ENCODE measurements at places on chromosomes 4 and X. TPM values are rescaled to one million over a fixed set of nuclear protein-coding genes. Genes with fewer than 3 reads are reported as not detected.

DNA sequence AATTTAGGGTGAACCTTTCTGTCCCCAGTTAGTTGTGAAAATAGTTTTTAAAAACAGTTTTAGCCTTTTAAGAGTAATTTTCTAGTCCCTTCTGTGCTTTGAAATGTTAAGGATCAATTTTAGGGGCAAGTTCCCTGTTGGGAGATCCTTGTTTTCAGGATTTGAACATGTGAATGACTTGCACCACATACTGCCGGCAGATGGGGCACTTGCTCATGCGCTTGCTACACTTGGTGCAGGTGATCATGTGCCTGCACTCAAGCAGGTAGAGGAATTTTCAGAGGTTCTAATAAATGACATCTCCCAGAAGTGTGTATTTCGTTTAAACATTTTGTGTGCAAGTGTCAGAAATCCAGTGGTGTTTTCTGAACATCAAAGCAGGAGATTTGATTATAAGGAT is 195.9 kb downstream of the CHM start:
- H3K27ac ChIP-seq = no peak overlapping the region
- no peak overlapping the region for H3K4me3 ChIP-seq
- peaks cover 2% of the 10 kb centered on the region for H3K4me1 ChIP-seq
- no peaks in the 10 kb centered on the region for H3K36me3 ChIP-seq

GRCh38 chrX:120439921-120440320 is 29.2 kb downstream of the LAMP2 start:
- no peak for DNase-seq
- peaks cover 9% of the 10 kb centered on the region for H3K36me3 ChIP-seq
- no peaks in the 10 kb centered on the region for H3K4me1 ChIP-seq
- no peak overlapping the region for H3K27ac ChIP-seq
- H3K27me3 ChIP-seq = no peaks in the 10 kb centered on the region
- no peak overlapping the region for H3K4me3 ChIP-seq

Gene ZNF711
- 54.1 TPM for total RNA-seq

DNA sequence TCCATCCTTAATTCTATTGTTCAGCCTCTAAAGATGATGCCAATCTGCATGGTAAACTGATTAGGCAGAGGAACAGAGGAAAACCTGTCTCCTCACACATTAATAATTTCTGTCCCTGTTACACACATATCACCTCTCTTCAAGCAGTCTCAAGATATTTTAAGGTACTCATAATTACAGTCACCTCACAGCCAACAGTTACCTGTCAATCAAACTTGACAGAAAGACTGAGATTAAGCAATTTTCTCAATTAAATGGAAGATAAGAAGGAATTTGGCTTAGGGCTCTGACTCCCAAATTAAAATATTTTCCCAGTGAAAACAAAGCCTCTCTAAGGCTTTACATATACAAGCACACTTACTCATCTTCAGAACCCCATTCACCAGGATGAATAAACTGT is 85.2 kb downstream of the MAPK10 start:
- no peaks in the 10 kb centered on the region for H3K4me1 ChIP-seq
- no peak for DNase-seq
- no peak overlapping the region for H3K4me3 ChIP-seq
- no peaks in the 10 kb centered on the region for H3K27me3 ChIP-seq

Gene UGT2B10
- not detected for total RNA-seq

Gene GPC3
- total RNA-seq = 859 TPM

DNA sequence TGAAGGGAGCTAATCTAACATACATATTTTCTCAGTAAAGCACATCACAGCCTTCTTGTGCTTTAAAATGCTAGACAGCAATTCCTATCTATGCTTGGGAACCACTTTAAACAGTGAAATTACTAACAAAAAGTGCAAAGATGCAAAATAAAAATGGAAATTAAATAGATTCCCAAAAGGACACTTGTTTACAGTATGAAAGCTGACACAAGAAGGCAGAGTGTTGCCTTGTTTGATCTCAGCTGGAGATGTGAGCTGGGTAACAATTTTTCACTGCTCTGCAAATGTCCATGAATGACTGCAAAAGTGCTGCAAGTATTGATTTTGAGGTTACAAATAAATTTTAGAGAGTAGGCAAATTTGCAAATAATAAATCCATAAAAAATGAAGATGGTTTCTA is 22.3 kb downstream of the GRIA2 start:
- DNase-seq = no peak
- H3K36me3 ChIP-seq = no peaks in the 10 kb centered on the region
- H3K27ac ChIP-seq = no peak overlapping the region
- peaks cover 32% of the 10 kb centered on the region for H3K27me3 ChIP-seq
- no peak overlapping the region for H3K4me3 ChIP-seq
- peaks cover 7% of the 10 kb centered on the region for H3K4me1 ChIP-seq

Gene LARP7
- 41.3 TPM for total RNA-seq

Gene MGARP
- 0.34 TPM for total RNA-seq

Gene VCX2
- not detected for total RNA-seq

- no peaks in the 10 kb centered on the region for H3K27me3 ChIP-seq
- H3K4me1 ChIP-seq = peaks cover 10% of the 10 kb centered on the region
- H3K27ac ChIP-seq = no peak overlapping the region
- H3K4me3 ChIP-seq = no peak overlapping the region
Observed at GRCh38 chr4:18082236-18082635, 60.7 kb upstream of the LCORL start.

GRCh38 chr4:32661229-32661628 is 1941.1 kb downstream of the PCDH7 start:
- no peaks in the 10 kb centered on the region for H3K4me1 ChIP-seq
- H3K36me3 ChIP-seq = peaks cover 9% of the 10 kb centered on the region
- H3K4me3 ChIP-seq = no peak overlapping the region
- H3K27ac ChIP-seq = no peak overlapping the region
- H3K27me3 ChIP-seq = no peaks in the 10 kb centered on the region
- no peak for DNase-seq

DNA sequence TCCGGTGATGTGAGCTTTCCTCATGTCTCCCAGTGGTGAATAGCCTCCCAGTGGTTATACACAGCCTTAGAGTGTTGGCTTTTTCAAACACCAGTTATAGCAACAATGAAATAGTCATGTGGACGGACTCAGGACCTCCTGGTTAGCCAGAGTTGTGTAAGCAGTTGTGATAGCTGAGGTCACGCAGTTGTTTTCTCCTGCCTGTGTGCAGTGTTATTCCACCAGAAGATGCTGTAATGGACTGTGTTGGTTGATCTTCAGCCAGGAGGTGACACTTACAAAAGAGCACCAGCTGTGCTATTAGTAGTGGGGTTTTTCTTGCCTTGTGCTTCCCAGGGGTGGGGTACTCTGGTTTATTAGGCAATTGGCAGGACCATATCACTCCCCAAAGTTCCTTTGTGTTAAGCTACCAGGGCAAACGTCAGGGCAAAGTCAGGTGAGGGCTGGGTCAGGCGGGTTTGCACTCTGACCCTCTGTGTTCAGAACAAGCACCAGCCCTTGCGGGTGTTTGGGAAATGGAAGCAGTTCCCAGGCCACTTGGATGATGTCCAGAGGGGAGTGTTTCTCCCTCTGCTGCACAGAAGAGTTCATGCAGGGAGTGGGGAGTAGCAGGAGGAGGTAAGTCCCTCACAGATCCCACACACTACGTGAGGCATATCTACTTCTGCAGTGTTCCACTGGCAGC is 252.6 kb downstream of the TMEM47 start:
- H3K4me1 ChIP-seq = peaks cover 4% of the 10 kb centered on the region
- no peak for DNase-seq
- H3K27me3 ChIP-seq = no peaks in the 10 kb centered on the region
- no peak overlapping the region for H3K27ac ChIP-seq

Gene ATOH1
- not detected for total RNA-seq

GRCh38 chr4:860561-860960 is 34.6 kb upstream of the CPLX1 start:
- no peak overlapping the region for H3K27ac ChIP-seq
- H3K27me3 ChIP-seq = no peaks in the 10 kb centered on the region
- peaks cover 64% of the 10 kb centered on the region for H3K36me3 ChIP-seq
- no peak for DNase-seq

DNA sequence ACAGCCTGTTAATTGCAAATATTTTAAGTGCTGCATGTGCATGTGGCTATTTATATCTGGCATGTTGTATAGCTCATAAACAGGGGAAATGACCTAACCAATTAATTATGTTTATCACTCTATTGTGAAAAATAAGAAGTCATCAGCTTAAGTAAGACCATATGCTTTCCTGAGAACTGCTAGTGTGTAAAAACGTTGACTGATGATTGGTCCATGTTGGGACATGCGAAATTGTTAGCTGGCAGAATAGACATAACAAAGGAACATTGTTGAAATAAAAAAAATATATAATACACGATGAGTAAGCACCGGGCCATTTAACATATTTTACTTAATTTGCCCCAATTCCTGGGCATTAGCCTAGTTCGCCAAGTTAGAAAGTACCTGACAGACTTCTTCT is 207.5 kb downstream of the ANK2 start:
- no peaks in the 10 kb centered on the region for H3K27me3 ChIP-seq
- H3K4me3 ChIP-seq = no peak overlapping the region
- H3K4me1 ChIP-seq = peaks cover 12% of the 10 kb centered on the region
- H3K36me3 ChIP-seq = no peaks in the 10 kb centered on the region
- DNase-seq = no peak
- H3K27ac ChIP-seq = no peak overlapping the region

GRCh38 chrX:30215357-30215843 is at the start of gene MAGEB2:
Gene MAGEB2 (plus strand): TSS chrX:30215563. CDS start chrX:30218581, 3,018 bp downstream.
- H3K27ac ChIP-seq = no peak within 1 kb of the TSS
- no peak for DNase-seq
- no peaks in the 10 kb centered on the region for H3K27me3 ChIP-seq
- H3K4me3 ChIP-seq = no peak within 1 kb of the TSS

DNA sequence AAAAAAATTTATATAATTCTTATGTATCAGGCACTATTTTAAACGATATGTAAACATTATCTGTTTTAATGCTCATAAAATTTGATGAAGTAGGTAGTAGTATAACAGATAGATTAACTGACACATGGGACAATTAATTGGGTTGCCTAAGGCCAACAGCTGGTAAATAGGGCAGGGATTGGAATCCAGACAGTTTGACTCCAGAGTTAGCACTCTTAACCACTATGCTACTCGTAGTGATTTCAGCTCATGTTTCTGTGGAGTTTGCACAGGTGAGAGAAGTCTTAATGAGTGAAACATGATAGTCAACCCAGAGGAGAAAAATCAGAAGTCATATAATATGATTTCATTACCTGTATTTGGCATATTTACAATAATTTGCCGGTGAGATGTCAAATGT is 126.0 kb upstream of the WDFY3 start:
- H3K36me3 ChIP-seq = peaks cover 3% of the 10 kb centered on the region
- no peaks in the 10 kb centered on the region for H3K27me3 ChIP-seq
- DNase-seq = no peak
- no peak overlapping the region for H3K27ac ChIP-seq
- H3K4me1 ChIP-seq = no peaks in the 10 kb centered on the region

- peaks cover 49% of the 10 kb centered on the region for H3K27me3 ChIP-seq
- H3K36me3 ChIP-seq = no peaks in the 10 kb centered on the region
- no peak for DNase-seq
- H3K4me3 ChIP-seq = no peak overlapping the region
Observed at GRCh38 chr4:7717161-7717560, 222.5 kb downstream of the AFAP1 start.

Gene SUPT20HL2
- total RNA-seq = not detected

DNA sequence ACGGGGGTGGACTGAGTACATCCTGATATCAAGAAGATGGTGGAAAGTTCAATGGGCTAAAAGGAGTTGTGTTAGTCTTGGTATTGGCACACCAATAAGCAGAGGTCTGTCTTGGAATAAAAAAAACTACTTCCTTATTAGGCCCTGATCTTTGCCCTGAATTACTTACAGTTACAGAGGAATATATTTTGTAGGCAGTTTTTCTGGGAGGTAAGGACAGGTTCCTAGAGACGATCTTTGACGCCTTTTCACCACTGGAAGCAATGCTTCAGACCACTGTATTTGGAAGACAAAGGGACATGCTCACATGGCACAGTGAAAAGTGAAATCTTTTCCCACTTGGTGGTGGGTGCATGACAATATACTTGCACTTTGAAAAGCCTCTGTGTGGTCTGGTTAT is 618 bp upstream of the XK start:
- H3K4me1 ChIP-seq = peaks cover 2% of the 10 kb centered on the region
- H3K36me3 ChIP-seq = no peaks in the 10 kb centered on the region
- H3K27me3 ChIP-seq = peaks cover 3% of the 10 kb centered on the region

DNA sequence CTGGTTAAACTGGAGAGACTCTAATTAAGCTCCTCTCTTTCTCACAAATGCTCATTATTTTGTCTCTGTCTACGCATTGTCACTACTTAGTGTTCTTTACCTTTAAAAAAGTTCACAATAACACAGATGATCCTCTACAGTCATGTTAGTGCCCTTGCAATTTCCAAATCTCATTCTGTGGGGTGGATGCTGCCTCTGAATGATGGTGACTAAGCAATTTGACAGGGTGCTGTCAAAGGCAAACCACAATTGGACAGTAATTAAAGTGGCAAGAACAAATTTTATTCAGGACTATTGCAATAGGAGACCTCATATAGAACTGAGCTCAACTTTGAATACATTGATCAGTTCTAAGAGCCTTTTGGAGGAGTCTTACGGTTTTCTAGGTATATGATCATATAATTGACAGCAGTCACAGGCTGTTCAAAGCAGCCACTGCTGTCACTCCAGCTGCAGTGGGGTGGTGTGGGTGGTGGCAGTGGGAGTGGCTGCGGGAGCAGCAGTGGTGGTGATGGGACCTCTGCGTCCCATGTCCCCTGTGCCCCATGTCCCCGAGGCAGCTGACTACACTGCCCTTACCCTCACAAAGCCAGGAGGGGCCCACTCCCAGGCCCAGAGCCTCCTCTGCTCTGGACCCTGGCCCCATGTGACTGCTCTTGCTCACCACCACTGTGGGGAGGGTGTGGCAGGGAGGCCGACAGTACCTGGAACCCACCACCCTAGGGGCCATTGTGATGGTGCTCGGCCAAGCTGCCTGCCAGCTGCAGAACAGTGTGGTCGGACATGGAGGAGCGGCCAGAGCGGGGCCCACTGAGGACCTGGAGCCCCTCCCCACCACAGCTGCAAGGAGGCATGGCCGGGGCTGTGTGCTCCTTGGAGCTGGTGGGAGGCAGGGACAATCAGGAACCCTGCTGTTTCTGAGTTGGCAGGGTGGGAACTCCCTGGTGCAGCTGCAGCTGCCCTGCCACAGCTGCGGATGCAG is 30.4 kb upstream of the PAGE1 start:
- no peaks in the 10 kb centered on the region for H3K4me1 ChIP-seq
- H3K27me3 ChIP-seq = no peaks in the 10 kb centered on the region
- DNase-seq = no peak
- H3K27ac ChIP-seq = no peak overlapping the region
- H3K36me3 ChIP-seq = no peaks in the 10 kb centered on the region

GRCh38 chr4:171117457-171117856 is 695.7 kb upstream of the GALNTL6 start:
- no peaks in the 10 kb centered on the region for H3K4me1 ChIP-seq
- no peak overlapping the region for H3K27ac ChIP-seq
- H3K27me3 ChIP-seq = no peaks in the 10 kb centered on the region
- H3K36me3 ChIP-seq = no peaks in the 10 kb centered on the region
- H3K4me3 ChIP-seq = no peak overlapping the region

Gene FAM47E
- 1.2 TPM for total RNA-seq

- no peak for DNase-seq
- no peak overlapping the region for H3K27ac ChIP-seq
- H3K36me3 ChIP-seq = no peaks in the 10 kb centered on the region
- no peak overlapping the region for H3K4me3 ChIP-seq
Observed at GRCh38 chr4:13849778-13850177, 222.3 kb upstream of the BOD1L1 start.

- H3K36me3 ChIP-seq = no peaks in the 10 kb centered on the region
- H3K27ac ChIP-seq = peak overlapping the region; percentile 42
- no peak overlapping the region for H3K4me3 ChIP-seq
- H3K4me1 ChIP-seq = peaks cover 10% of the 10 kb centered on the region
- H3K27me3 ChIP-seq = no peaks in the 10 kb centered on the region
- DNase-seq = no peak
Observed at GRCh38 chr4:40200875-40201801, 4.3 kb downstream of the RHOH start.
